ENCODE measurements at places on chromosomes 4 and X.

GRCh38 chr4:15612136-15612535 is 43.0 kb downstream of the FBXL5 start:
- H3K4me3 ChIP-seq, result no peak overlapping the region
- H3K27ac ChIP-seq, result no peak overlapping the region
- no peaks in the 10 kb centered on the region for H3K4me1 ChIP-seq
- no peaks in the 10 kb centered on the region for H3K27me3 ChIP-seq
- no peak for DNase-seq

- peak overlapping the region; percentile 36 for H3K27ac ChIP-seq
- no peak for DNase-seq
- H3K4me1 ChIP-seq, result peaks cover 25% of the 10 kb centered on the region
- H3K36me3 ChIP-seq, result no peaks in the 10 kb centered on the region
- no peak overlapping the region for H3K4me3 ChIP-seq
- H3K27me3 ChIP-seq, result no peaks in the 10 kb centered on the region
Observed at GRCh38 chr4:25065431-25065858, 34.7 kb upstream of the LGI2 start.

GRCh38 chr4:102733084-102733483 is 27.7 kb downstream of the MANBA start:
- H3K27me3 ChIP-seq, result peaks cover 2% of the 10 kb centered on the region
- no peak for DNase-seq
- no peak overlapping the region for H3K4me3 ChIP-seq
- peaks cover 47% of the 10 kb centered on the region for H3K4me1 ChIP-seq

DNA sequence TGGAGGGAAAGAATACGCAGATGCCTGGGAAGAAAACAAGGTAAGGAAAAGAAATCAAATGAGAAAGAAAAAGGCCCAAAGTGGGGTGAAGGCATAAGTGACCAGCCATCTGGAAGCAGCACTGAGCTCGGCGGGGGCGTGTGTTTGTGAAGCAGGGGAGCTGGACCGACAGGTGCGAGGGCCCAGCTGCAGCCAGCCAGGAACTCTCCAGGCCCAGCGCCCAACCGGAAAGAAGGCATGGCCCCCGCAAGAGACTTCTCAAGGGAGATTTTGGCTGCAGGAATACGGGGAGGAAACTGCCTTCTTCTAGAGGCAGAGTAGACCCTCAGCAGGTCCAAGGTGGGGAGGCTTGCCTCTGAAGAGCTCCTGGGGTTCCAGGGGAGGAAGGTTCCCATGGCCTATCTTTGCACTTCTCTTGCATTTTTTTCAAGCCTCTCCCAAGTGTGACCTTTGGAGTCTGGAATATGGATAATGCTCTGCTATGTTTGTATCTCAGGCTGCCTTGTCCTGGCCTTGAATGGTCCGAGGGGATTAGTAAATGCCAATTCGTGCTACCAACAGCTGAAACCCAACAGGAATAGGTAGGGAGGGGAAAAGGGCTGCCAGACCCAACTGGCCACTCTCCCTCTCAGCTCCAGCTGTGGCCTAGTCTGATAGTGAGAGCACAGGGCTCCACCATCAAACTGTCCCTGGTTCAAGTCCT is 10.8 kb upstream of the CITED1 start:
- no peaks in the 10 kb centered on the region for H3K4me1 ChIP-seq
- no peak for DNase-seq

DNA sequence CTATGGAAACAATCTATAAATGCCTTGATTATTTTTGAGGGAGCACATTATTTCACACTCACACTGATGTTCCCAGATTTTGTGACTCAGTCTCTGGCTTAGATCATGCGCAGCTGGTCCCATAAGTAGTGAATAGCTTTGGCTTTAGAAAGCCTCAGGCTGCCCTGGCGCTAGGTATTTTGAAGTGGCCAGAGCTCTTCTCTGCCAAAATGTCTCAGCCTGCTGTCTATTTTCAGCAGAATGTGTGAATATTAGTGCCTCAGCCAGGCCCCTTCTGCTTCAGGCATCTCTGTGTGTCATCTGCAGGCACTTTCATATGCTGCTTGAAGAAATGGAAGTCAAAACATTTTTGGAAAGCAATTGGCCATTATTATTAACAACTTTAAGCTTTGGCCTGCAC is 931.0 kb upstream of the INTU start:
- H3K4me3 ChIP-seq, result no peak overlapping the region
- no peaks in the 10 kb centered on the region for H3K36me3 ChIP-seq
- DNase-seq, result no peak
- no peak overlapping the region for H3K27ac ChIP-seq
- H3K27me3 ChIP-seq, result no peaks in the 10 kb centered on the region
- no peaks in the 10 kb centered on the region for H3K4me1 ChIP-seq

DNA sequence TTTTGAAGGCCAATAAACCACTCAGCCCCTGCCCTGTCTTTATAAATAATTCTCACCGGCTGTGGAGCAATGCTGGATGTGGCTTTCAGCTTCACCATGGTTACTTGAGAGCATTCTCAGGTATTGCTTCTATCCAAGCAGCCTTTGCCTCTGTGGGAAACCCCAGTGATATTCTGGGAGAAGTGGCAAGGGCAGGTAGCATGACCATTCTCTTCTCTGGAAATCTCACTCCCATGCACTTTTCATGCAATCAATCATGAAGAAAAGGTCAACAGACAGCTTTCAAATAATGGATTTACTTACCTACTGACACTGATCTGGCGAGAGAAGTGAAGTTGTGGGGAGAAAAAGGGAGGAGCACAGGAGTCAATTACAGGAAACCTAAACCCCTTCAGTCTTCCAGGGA is 49.5 kb downstream of the UNC5C start:
- no peak for DNase-seq
- peak overlapping the region; percentile 13 for H3K27ac ChIP-seq
- no peak overlapping the region for H3K4me3 ChIP-seq

All from progenitor cell of endocrine pancreas (in vitro differentiated cells).